Progenitor cell of endocrine pancreas (in vitro differentiated cells): ENCODE measurements at places on chromosomes 2 and 18. TPM values are rescaled to one million over a fixed set of nuclear protein-coding genes. Genes with fewer than 3 reads are reported as not detected.

GRCh38 chr18:30280861-30281470 lies 761.6 kb downstream of the DSC3 start:
- no peak for DNase-seq
- H3K27me3 ChIP-seq: no peaks in the 10 kb centered on the region
- no peak overlapping the region for H3K27ac ChIP-seq
- H3K36me3 ChIP-seq: no peaks in the 10 kb centered on the region

DNA sequence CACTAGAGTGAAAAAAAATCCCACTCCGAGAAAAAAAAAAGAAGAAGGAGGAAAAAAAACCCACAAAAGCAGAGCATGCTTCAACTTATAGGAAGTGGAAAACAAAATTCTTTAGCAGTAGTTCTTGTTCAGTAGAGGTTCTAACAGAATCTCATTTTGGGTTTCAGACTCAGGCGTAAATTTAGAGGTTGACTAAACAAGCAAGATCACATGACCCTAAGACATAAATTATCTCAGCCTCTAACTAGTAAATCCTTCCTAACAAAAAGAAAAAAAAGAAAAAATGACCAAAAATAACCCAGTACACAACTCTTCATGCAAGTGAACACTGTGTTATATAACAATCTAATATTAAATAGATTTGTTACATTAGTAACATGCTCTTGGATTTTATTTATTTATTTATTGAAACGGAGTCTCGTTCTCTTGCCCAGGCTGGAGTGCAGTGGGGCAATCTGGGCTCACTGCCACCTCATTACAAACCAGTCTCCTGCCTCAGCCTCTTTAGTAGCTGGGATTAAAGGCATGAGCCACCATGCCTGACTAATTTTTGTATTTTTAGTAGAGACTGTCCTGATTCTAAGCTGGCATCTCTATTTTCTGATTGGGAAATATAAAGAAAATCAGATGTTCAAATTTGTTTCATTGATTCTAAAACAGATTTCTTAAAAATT lies 35.4 kb downstream of the PPP4R3B start:
- no peaks in the 10 kb centered on the region for H3K27me3 ChIP-seq
- peaks cover 2% of the 10 kb centered on the region for H3K4me1 ChIP-seq
- no peak overlapping the region for H3K4me3 ChIP-seq
- DNase-seq: no peak
- peaks cover 17% of the 10 kb centered on the region for H3K36me3 ChIP-seq
- peak overlapping the region; percentile 62 for H3K27ac ChIP-seq

GRCh38 chr2:229695961-229696360 lies 18.4 kb downstream of the DNER start:
- no peaks in the 10 kb centered on the region for H3K27me3 ChIP-seq
- H3K4me3 ChIP-seq: no peak overlapping the region
- H3K36me3 ChIP-seq: no peaks in the 10 kb centered on the region

GRCh38 chr2:79717364-79718007 lies 204.6 kb downstream of the CTNNA2 start:
- no peaks in the 10 kb centered on the region for H3K27me3 ChIP-seq
- H3K36me3 ChIP-seq: peaks cover 2% of the 10 kb centered on the region
- DNase-seq: no peak
- no peak overlapping the region for H3K4me3 ChIP-seq
- peaks cover 9% of the 10 kb centered on the region for H3K4me1 ChIP-seq

The ABCB6 gene
- 26.7 and 29.9 TPM in 2 replicates for total RNA-seq

The HTR2B gene
- total RNA-seq: not detected in 2 replicates

The TMEM17 gene
- total RNA-seq: 4.8 and 5.9 TPM in 2 replicates

GRCh38 chr2:12731701-12732280 lies 15.1 kb downstream of the TRIB2 start:
- DNase-seq: no peak
- H3K27me3 ChIP-seq: no peaks in the 10 kb centered on the region
- peaks cover 12% of the 10 kb centered on the region for H3K4me1 ChIP-seq
- H3K27ac ChIP-seq: no peak overlapping the region

The NEURL3 gene
- total RNA-seq: 0.78 and 0.86 TPM in 2 replicates

- no peak overlapping the region for H3K4me3 ChIP-seq
- DNase-seq: no peak
- H3K36me3 ChIP-seq: no peaks in the 10 kb centered on the region
- H3K27me3 ChIP-seq: no peaks in the 10 kb centered on the region
Observed at GRCh38 chr2:53127061-53127650, 640.4 kb upstream of the CHAC2 start.

The ABCB11 gene
- 0.09 and 0.24 TPM in 2 replicates for total RNA-seq

The GKN1 gene
- not detected in 2 replicates for total RNA-seq

The TNFAIP6 gene
- not detected in 2 replicates for total RNA-seq

GRCh38 chr18:1968801-1969498 lies 602.4 kb downstream of the METTL4 start:
- DNase-seq: no peak
- peaks cover 6% of the 10 kb centered on the region for H3K4me1 ChIP-seq
- H3K27me3 ChIP-seq: no peaks in the 10 kb centered on the region
- no peak overlapping the region for H3K4me3 ChIP-seq
- H3K27ac ChIP-seq: no peak overlapping the region
